Activated CD4-positive, alpha-beta memory T cell treated with anti-CD3 and anti-CD28 coated beads for 36 hours (primary cell): ENCODE measurements at places on chromosomes 1 and 21.

DNA sequence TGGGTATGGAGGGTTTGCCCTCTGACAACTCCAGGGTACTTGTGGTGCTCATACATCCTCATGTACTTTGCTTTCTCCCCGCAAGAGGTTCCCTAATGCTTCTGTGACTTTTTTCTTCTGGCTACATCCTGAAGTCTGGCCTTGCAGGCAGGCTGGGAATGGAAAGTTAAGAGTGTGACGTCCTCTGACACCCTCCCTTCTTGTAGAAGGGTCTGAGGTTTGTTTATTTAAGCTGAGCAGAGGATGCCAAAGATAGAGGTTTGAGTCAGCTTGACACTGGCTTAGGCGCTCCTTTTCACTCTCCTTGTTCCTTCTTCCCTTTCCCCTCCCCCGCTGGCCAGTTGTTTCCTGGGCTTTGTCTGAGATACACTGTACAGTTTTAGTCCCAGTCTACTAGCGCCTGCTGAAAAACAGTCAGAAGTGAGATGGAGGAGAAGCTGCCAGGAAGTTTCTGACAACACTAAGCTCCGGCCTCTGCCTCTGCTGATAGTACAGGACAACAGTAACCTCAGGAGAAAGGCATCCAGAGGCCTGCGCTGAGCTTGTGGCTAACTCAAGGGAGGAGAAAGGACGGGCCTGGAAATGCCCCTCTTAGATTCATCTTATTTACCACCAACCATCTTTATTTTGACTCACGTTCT is at the start of gene MACF1:
Gene MACF1 (plus strand): TSS at position 255 of the 641 bp plus-strand sequence. CDS start 328 bp downstream, at position 583.
- peak; percentile 72 for DNase-seq

DNA sequence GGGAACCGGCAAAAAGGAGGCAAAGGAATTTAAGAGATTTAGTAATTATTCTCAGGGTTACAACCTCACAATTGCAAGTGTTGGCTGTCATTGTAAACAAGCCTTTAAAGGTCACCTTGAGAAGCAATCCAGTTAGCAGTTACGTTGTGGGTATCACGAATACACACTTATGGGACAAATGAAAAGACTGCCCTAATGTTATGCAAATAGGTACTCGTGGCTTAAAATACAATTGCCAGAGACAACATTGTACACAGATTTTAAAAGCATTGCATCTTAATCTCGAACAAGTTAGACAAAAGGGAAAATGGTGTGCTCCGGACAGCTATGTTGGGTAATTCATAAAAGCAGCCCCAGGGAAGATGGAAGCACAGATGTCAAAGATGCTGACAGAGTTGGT is 120.5 kb upstream of the ZC3H12A start:
- no peak for DNase-seq

- DNase-seq: peak; percentile 18
Observed at GRCh38 chr1:209675565-209676154, 448 bp downstream of the G0S2 start.

DNA sequence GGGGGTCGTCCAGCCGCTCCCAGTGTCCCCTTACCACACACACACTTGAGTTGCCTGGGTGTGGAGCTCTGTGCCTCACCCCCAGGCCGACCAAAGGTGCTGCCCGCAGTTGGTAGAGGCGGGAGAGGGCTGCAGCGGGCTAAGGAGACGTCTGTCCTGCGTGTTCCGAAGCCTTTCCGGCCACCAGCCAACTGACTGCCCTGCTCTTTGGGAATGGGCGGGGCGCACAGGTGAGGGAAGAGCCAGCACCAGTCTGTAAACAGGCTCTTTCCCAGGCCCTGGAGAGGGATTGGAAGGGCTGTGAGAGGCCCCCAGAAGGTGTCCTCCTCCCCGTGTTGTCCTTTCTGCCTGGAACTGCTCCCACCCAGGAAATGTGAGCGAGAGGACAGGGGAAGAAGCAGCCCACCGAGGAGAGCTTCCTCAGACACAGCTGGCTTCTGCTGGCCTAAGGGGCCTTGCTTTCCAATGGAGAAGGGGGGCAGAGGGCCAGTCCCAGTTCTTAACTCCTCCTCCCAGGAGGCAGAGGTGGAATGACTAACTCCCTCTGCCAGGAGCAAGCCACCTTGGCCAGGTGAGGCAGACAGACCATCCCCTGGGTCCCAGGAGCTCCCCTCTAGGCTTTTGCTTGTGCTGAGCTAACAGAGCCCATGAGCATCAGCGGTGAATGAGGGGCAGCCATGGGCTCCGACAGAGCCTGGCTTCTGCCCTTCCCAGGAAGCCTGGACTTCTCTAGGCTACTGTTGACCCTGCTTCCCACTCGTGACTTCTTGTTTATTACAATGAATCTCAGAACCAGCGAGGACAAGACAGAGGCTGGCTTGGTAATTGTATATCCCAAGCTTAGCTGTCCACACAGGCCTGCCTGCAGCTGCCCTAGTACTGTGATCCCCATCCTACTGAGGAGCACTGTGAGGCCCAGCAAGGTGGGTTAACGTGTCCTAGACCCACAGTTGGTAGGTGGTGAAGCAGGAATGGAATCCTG is 158.1 kb upstream of the COA6 start:
- no peak for DNase-seq

GRCh38 chr1:82346141-82346540 is 545.4 kb downstream of the ADGRL2 start:
- no peak for DNase-seq

GRCh38 chr1:23590058-23590783 is 30.9 kb upstream of the ID3 start:
- peak; percentile 77 for DNase-seq

- DNase-seq: no peak
Observed at GRCh38 chr1:228496494-228496893, 9.3 kb downstream of the RNF187 start.

- DNase-seq: no peak
Observed at GRCh38 chr1:172764378-172764777, 105.5 kb downstream of the FASLG start.

DNA sequence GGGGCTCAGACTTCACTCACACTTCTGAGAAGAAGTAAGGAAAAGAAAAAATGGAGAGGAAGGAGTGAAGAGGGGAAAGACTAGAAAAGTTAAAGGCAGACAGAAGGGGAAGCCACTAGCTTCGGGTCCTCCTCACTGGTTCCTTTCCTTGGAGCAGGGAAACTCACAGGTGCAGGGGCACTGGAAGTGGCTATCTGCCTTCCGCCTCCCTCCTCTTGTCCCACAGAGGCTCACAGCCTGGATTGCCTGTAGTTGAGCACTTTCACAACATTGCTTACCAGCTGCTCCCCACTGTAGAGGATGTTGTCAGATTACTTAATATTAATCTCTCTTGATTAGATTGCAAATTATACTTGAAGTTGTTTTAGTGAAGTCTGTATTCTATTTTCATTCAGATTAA is 21.6 kb upstream of the ABCA4 start:
- no peak for DNase-seq

DNA sequence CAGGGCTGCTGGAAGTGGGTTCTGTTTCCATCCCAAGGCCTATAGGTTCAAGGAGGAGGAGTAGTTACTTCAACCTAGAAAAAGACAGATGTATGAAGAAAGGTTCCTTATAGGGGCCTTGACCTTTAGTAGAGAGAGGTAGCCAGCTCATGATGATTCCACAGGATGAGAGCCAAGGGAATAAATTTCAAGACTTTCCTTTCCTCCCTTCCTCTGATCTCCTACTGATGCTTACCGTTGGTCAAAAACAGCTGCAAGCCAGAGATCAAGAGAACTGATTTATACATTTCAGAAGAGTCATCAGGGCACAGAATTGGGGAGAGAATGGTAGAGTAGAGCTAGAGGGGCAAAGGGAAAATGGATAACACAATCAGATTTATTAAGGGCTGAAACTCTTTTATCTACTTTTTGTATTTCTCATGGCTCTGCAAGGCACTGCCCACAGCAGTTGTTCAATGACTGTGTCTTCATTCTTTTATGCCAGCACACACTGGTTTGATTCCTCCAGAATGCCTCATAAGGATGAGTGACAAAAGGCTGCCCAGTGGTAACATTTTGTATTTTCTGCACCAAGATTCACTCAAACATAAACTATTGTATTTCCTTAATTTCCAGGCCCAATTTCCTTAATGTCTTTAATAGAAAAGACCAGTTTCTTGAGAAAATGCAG is 37.4 kb downstream of the AK5 start:
- DNase-seq: no peak

DNA sequence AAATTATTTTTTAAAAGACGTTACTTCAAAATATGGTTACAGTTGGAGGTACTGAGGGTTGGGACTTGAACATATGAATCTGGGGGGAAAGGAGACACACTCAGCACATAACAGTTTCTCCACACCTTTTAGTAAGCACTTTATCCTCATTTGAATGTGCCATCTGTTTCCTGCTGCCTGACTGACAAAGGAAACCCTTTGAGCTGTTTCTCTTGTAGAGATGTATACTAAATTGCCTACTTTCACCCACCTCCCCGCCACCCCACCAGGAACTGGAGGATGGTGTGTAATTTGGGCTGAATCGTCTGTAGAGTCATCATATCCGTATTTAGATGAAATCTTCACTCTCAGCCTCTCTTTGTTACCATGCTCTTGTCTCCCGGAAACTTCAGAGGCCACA is 108.1 kb downstream of the KAZN start:
- no peak for DNase-seq

DNA sequence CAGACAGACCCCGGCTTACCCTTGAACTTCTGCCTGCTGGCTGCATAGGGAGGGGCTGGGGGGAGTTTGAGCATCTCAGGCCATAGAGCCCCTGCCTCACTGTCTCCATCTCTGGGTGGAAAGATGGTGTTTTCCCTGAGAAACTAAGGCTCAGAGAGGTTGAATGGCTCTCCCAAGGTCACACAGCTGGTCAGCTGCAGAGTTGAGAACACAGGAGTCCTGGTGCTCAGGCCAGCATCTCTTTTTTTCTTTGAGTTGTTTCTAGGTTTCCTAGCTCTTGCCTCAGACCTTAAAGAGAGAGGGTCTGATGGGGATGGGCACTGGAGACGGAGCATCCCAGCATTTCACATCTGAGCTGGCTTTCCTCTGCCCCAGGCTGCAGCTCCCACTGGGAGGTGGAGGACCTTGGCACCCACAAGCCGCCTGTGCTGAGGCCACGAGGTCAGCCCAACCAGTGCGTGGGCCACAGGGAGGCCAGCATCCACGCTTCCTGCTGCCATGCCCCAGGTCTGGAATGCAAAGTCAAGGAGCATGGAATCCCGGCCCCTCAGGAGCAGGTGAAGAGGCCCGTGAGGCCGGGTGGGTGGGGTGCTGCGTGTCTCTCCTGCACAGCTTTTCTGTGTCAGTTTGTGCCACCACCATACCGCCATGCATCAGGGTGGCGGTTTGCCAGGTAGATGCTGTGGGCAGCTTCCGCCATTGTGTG is 21.8 kb downstream of the PCSK9 start:
- DNase-seq: no peak

GRCh38 chr1:172670791-172671190 is 11.9 kb downstream of the FASLG start:
- DNase-seq: peak; percentile 32

DNA sequence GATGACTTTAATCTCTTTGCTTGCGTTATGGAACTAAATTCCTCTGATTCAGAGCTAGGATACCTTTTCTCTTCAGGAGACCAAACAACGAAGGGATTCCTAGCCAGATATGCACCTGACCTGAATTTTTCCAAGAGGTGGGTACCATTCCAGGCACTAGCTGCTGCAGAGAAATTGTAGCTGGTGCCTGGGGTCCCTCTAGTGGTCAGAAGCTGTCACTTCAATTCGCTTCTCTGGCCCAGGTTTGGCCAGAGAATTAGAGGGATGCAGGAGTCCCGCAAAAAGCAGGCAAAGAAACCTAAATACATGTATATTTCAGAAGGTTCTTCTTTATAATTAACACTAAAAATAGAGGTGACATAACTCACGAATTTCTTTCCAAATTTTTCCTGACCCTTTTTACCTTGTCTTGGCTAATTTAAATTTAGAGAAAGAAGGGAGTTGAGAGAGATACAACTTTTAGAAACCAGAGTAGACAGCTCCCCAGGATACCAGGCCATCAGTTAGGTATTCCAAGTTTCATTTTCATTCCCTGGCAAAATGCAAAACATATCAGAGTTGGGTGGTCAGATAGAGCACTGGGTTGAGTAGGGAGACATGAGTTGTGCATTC is 9.6 kb downstream of the ACKR1 start:
- peak; percentile 54 for DNase-seq

- no peak for DNase-seq
Observed at GRCh38 chr1:22794647-22795365, 84.2 kb downstream of the EPHB2 start.

DNA sequence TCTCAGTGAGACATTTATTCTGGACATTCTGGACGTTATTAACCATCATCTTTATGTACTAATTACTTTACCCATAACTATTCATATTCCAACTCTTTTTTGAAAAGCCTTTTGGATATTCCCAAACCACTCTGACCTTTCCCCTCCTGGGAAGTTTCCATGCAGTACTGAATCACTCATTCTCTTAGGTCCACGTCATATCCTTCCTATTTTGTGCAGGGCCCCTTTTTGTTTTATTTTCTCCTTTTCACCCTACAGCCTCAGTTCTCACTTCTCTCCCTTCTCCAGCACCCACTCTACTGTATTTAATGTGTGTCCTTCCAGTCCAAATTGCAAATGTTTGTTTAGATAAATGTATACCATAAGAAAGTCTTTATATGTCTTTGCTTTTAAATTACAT is 16.4 kb upstream of the ATP1A1 start:
- no peak for DNase-seq

GRCh38 chr1:231817801-231818200 is 191.2 kb downstream of the DISC1 start:
- DNase-seq: no peak

- DNase-seq: no peak
Observed at GRCh38 chr1:209728466-209728865, 23.8 kb downstream of the HSD11B1 start.

GRCh38 chr21:23876925-23877558 is 1730.2 kb downstream of the MRPL39 start:
- no peak for DNase-seq

DNA sequence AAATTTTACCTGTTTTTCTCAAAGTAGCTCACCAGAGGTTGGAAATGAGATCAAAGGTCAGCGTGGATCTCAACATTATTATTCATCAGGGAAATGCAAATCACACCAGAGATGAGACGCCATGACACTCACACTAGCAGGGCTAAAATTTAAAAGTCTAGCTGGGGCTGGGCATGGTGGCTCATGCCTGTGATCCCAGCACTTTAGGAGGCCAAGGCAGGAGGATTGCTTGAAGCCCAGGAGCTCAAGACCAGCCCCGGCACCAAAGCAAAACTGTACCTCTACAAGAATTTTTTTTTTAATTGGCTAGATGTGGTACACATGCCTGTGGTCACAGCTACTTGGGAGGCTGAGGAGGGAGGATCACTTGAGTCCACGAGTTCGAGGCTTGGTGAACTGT is 41.4 kb upstream of the PCBP3 start:
- DNase-seq: no peak

DNA sequence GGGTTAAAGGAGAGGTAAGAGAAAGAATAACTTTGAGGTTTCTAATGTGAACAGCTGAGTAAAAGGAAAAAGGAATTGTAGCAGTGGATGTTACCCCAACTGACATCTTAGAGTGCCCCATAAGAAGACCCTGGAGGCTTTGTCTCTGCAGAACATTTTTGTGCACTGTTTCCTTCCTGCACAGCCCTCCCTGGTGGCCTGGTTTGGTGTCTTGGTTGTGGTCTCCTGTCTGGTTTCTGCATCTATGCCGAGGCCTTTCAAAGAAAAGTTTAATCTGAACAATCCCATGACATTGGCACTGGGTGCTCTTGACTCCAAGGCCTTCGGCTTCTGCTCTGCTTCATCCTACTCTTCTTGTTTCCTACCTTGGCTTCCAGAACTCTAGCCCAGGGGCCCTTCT is 57.8 kb downstream of the RHOU start:
- peak; percentile 33 for DNase-seq

GRCh38 chr1:59691261-59691660 is 123.5 kb upstream of the HOOK1 start:
- DNase-seq: no peak

- peak; percentile 27 for DNase-seq
Observed at GRCh38 chr1:12230549-12231275, 882 bp downstream of the VPS13D start.

GRCh38 chr1:23908453-23909341 is 4.5 kb downstream of the CNR2 start:
- DNase-seq: peak; percentile 26
